Activated naive CD4-positive, alpha-beta T cell treated with anti-CD3 and anti-CD28 coated beads, Interleukin-2, amount 50 U/mL, for 72 hours (primary cell): ENCODE measurements at places on chromosomes 6 and 20.
A peak's percentile ranks its signal among the peaks of the same experiment; 100 is the strongest.

- DNase-seq, result no peak
Measured at GRCh38 chr6:3902871-3903648, 53.9 kb downstream of the FAM50B start.

- no peak for DNase-seq
Measured at GRCh38 chr20:50017576-50018248, 34.9 kb downstream of the SNAI1 start.

DNA sequence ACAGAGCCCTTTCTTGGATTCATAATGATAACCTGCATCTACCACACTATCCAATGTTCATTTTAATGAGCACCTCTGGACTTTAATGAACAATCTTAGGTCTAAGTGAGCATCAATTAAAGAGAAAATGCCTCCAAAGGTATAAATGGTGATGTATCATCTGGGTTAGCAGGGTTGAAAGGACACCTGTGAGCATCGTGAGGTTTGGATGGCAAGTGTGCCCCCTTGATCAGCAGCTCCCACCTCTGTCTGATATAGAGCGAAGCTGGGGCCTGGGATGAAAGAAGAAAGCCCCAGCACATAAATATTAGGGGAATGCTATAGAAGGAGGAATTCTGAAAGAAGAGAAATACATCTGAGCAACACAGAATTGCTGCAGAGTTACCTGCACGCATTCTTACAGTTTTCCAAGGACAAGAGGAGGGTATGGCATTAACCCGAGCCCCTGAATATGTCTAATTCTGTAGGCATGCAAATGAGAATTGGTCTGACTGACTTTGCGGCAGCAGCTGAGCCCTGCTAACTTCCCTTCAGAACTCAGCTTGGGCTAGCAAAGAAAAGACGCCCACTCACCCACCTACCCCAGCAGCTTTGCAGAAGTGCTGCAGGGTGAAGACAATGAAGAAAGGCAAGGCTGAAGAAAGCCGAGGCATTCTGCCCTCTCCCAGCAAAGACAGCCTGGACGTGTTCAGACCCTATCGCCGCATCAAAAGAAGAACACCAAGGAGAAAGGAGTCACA is 136.2 kb downstream of the GMPR start:
- DNase-seq, result no peak

- no peak for DNase-seq
Measured at GRCh38 chr6:46538800-46539480, 47.7 kb upstream of the RCAN2 start.

- no peak for DNase-seq
Measured at GRCh38 chr20:35279040-35279439, 1.1 kb upstream of the MMP24OS start.

- no peak for DNase-seq
Measured at GRCh38 chr6:86978251-86978650, 40.9 kb downstream of the HTR1E start.

GRCh38 chr20:12289465-12289864 is 371.8 kb downstream of the BTBD3 start:
- DNase-seq, result no peak

DNA sequence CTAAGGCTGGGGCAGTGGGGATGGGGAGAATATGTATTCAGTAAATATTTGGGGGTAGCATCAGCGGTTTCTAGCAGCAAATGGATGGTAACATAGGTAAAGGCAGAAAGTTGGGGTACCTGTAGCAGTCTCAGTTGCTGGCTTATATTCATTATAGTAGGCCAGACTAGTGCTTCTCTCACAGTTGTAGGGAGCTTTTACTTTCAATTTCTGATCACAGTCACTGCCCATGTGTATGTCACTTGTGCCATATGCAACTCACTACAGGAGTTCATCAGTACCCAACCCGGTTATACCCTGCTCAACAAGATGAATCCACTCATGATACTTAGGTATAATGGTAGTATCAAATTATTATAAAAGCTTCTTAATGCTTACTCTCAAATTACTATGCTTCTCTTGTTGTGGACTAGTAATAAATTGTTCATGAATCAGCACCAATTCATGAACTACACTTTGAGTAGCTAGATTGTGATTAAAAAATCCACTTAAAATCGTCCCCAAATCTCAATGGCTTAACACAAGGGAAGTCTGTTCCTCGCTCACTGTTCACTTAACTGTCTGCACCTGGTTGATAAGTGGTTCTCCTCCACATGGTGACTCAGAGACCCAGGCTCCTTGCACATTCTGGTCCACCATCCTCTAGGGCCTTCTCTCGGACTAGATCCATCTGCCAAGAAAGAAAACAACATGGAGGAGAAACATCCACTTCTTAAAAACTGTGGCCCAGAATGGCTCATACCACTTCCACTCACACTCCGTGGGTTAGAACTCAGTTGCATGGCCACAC is 31.3 kb upstream of the MYLIP start:
- no peak for DNase-seq

DNA sequence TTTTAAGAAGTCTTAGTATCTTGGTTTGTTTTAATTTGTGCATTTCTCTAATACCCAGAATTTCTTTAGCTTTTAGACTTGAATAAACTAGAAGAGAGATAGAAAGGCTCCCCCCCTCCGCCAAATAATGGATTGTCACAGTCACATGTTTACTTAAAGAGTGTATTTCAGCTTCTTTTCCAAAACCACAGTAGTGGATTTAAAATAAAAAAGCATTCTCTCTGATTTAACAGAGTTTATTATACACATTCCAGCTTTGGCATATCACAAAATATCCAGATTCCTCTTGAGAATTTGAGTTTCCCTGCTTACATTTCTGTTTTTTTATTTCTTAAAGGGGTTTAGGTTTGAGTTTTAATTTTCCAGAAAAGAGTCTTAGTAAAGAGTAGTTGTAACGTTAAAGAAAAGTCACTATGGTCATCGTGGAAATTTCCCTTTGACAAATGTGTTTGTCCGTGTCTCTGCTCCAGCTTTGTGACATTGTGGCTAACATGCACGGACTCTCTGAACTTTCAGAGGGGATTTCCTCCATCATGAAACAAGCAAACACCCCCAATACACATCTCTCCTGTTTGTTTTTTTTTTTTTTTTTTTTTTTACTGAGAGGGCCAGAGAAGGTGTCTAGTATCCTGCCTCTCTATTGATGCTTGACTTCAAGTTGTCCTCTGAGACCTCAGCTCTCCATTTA is 113.5 kb upstream of the SUPT3H start:
- DNase-seq, result no peak

- peak; percentile 82 for DNase-seq
Measured at GRCh38 chr6:2634139-2634964, 116.4 kb downstream of the MYLK4 start.

GRCh38 chr6:90393232-90393884 is 96.7 kb upstream of the BACH2 start:
- DNase-seq, result peak; percentile 72

DNA sequence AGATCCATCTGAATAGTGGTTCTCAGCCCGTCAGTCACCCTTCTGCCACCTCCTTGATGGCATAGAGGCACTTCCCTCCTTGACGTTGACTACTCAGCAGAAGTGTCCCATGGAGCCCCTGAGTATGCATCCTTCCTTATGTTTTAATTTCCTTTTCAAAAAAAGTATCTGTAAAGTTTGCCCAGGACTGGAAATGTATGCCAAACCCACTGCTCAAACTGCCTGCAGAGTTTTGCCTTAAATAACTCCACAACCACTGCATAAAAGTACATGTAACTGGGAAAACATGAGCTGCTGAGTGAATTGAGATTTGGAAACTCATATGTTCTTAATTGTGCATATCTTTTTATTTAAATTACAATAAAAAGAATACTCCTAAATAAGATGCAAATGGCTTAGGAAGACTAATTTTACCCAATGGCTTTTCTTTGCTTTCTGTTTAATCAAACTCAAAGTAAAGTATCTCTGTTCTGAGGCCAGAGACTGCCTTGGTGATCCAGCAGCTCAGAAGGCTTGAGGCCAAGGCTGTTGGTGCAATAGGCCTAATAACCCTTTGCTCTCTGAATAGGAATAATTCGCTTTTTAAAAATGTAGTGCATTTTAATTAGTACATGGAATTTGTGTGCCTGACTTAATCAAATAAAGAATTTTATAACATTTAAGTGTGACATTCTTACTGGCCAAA is 90.4 kb downstream of the FNDC1 start:
- no peak for DNase-seq

- DNase-seq, result no peak
Measured at GRCh38 chr6:35583893-35584688, 71.4 kb upstream of the TULP1 start.

DNA sequence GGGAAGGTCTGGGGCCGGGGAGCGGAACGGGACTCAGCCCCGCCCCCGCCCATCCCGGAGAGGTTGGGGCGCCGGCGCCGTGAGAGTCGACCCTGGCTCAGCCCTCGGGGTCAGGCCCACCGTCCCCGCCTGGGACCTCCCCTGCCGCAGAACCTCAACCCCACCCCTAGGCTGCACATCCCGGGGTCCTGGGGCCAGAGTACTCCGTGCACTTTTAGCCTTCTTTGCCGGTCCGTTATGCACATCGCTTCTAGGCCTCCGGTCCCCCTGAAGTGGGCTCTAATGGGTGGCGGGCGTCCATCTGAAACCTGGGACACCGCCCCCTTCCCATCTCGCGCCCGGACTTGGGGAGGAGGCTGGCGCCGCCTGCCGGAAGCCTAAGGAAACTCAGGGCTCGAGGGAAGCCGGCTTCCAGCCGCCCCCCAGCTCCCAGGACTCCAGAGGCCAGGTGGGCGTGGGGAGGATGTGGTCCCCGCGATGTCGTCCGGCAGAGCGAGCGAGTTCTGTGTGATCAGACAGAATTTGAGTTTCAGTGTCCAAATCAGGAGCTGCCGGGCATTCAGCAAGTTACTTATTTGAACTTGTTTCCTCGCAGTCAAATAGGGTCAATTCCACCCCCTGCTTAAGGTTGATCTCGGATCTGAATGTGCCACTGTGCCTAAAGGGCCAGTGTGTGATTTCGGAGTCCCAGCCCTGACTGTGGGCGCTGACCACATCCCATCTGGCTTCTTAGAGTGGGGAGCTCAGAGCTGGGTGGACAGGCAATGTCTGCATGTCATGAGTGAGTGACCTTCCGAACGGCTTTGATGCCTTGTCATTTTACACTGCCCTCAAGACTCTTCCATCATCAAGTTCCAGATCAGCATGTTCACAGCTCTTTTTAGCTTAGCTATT is 47.6 kb downstream of the CPXM1 start:
- DNase-seq, result peak; percentile 55

DNA sequence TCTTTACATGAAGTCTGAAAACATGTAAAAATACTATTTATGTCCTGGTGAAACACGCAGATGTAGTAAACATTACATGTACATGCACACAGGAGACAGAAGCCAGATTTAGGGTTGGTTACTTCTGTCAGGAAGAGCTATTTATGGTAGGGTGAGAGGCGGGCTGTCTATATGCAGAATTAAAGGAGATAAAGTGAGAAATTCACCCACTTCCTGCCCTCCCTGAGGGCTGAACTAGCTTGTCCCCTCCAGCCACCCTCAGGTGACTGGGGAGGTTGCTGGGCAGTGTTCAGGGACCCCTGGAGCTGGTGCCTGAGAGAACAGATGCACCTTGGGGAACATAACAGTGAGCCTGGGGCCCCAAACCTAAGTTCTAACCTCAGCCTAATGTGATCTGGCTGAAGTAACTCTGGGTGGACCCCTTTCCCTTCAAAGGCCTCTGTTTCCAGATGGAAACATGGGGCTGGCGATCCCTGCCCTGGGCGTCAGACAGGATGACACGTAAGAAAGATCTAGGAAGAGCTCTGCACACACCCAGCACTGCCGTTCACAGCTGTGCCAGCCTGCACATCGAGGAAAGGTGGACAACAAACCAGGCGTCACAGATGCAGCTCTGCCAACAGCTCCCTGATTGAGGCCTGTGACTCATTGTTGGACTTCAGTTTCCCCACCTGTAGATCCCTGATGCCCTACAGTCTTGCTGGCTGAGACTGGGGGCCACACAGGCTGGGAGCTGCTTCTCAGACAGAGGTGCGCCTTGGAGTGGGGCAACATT is 1.3 kb downstream of the PI16 start:
- DNase-seq, result no peak
